HFFc6 (cell line): ENCODE measurements at places on chromosomes 16 and 17.

GRCh38 chr17:70609566-70609965 is 440.2 kb downstream of the KCNJ2 start:
- DNase-seq, result no peak

- DNase-seq, result no peak
These were observed 4.4 kb downstream of the PNPO start for GRCh38 chr17:47945529-47946508.

DNA sequence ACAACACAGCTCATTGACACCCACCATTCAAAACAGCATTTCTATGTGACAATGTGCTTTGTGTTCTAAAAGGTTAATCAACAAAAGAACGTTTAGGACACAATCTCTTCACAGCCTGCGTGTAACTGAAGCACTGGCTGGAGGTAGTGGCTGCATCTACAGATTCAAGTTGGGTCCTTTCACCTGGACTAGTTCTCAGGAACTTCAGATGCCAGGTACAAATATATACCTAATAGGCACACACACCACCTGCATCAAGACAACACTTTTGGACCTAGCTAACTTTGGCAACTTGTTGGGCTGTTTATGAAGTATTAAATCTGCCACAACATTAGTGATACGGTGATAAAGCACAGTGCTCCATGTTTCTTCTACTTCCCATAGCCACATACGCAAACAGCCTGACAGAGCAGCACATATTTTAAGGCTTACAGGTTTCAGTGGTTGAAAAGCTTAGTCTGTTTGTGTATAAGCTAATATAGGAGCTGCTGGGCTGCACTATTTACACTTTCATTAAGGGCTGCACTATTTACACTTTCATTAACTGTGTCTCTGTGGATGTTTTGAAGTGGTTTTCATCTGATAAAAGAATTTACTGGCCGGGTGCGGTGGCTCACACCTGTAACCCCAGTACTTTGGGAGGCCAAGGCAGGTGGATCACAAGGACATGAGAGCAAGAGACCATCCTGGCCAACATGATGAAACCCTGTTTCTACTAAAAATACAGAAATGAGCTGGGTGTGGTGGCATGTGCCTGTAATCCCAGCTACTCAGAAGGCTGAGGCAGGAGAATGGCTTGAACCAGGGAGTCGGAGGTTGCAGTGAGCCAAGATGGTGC is 132.6 kb downstream of the PARN start:
- no peak for DNase-seq

GRCh38 chr16:49766225-49766624 is 89.7 kb downstream of the ZNF423 start:
- no peak for DNase-seq

DNA sequence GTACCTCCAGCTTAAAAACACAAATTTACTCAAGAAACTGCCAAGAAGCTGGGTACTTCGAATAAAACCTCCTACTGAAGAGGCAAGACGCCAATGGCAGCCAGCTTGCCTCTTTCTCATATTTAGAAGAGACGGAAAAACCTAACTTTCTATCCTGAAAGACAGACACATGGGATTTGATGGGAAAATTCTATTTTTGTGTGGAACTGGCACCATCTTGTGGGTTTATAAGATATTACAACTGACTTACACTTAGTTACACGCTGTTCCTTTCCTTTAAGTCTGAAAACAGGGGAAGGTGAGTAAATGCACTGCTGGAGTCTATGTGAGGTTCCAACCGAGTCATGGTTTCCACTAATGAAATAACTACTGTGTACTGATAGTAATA is 10.3 kb downstream of the ZNF18 start:
- peak; percentile 39 for DNase-seq

GRCh38 chr17:67546578-67547527 is 169.8 kb downstream of the PITPNC1 start:
- DNase-seq, result no peak

DNA sequence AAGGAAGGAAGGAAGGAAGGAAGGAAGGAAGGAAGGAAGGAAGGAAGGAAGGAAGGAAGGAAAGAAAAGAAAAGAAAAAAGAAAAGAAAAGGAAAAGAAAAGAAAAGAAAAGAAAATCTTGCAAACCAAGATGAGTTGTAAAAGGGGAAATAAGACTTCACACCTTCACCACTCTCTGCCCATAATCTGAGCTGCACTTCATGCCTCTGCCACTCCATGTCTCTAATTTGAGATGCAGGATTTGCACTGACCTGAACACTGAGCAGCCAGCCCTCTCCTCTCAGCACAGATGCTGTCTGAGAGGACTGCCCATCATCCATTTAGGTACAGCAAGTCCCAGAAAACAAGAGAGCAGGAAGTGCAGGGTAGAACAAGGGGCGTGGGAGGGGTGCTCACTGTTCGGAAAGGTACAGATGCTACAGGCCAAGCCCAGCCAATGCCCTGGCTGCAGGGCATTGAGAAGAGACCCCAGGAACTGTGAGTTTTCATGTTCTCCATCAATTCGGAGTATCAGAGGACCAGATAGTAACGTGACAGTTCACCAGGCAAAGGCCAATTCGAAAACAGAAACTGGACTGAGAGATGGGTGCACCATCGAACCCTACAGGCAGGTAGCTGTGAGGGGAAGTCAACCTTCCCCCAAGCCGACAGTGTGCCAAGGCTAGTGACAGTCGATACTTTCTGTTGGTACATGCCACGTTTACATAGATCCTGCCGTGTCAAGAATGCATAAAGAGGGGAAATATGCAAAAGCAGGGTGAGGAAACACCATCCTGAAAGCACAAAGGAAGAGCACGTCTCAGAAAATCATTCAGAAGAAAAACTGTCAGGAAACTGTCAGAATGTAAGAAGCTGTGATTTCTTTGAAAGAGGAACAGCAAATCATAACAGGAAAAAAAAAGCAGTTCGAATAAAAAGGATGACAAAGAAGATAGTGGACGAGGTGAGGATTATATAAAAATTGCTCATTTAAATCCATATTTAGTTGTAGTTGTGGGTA is 142.0 kb upstream of the RCVRN start:
- DNase-seq, result no peak

- no peak for DNase-seq
These were observed 52.4 kb downstream of the NEUROD2 start for GRCh38 chr17:39555368-39555767.

GRCh38 chr16:65229191-65229662 is 107.4 kb upstream of the CDH11 start:
- peak; percentile 55 for DNase-seq

DNA sequence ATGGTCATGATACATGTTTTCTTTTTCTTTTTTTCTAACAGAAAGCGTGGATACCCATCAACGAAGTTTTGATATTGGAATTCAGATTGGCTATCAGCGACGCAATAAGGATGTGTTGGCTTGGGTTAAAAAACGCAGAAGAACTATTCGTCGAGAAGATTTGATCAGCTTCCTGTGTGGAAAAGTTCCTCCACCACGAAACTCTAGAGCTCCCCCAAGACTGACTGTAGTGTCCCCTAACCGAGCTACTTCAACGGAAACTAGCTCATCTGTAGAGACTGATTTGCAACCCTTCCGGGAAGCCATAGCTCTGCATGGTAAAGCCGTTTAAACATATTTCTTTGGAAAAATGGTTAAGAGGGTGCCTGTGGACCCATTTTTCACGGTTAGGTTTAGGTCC is 11.5 kb downstream of the HAPSTR1 start:
- no peak for DNase-seq

DNA sequence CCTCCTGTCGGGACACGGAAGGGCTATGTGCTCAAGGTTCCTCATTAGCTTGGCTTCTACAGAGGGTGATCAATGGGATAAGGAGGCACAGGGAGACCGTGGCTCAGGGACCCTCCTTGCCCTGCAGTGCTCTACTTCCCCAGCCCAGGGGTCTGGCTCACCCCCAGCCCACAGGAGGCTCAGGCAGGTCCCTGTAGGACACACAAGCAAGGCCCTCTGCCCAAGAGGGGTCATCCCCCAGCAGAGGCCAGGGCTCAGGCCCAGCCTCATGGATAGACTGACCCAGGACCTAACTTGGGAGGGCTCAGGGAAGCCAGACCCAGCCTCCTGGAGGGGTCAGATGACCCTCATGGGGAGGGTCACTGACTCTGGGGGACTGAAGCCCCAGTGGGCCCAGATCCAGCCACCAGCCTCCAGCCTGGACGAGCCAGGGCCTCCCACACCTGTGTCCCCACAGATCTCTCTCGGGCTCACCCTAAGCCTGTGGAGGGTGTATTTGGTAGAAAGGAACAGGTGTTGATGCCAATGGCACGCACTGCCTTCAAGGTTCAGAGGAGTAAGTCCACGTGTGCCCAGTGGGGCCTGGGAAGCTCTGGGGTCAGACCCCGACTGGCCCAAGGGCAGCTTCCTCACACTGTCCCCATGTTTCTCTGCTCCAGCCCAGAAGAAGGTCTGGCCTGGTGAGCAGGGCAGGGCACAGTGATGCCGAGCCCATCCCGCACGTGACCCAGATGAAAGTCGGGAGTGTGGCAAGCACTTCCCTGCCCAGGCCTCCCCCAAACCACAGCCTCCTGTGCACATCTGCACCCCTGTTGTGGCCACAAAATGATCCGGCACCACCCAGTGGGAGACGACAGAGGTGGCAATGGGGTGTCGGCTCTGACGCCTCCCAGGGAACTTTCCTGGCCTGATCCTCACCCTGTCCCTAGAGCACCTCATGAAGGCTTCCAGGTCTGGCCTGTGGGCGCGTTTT is 10.9 kb upstream of the KRTAP17-1 start:
- no peak for DNase-seq

DNA sequence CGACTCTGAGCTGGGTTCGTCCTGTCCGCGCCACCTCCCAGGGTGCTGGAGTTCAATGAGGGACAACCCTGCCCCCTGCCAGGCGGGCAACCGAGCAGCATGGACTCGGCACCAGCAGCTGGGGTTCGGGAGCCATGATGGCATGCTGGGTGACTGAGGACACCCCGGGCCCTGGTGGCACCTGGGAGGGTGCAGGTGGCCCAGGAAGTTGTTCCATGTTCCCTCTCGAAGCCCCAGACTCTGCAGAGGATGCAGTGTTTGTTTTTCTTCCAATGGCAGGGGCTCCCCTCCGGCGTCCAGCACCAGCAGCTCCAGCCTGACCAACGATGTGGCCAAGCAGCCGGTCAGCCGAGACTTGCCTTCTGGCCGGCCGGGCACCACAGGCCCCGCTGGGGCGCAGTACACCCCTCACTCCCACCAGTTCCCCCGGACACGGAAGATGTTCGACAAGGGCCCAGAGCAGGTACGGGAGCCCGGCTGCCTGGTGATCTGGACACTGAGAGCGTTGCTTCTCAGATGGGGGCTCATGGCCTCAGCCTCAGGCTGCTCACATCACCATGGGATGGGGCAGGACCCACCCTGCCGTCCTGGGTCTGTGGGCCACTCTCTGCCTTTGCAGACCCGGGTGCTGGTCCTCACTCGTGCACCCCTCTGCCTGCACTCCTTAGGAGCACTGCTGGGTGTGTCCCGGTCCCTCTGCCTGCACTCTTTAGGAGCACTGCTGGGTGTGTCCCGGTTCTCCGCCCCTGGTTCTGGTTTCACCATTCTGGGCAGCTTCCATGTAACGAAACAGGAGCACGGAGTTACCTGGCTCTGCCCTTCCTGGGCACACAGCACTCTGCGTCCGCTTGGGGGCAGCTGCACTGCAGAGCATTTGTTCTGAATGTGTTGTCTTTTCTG is 68.2 kb upstream of the CHMP6 start:
- DNase-seq, result no peak

DNA sequence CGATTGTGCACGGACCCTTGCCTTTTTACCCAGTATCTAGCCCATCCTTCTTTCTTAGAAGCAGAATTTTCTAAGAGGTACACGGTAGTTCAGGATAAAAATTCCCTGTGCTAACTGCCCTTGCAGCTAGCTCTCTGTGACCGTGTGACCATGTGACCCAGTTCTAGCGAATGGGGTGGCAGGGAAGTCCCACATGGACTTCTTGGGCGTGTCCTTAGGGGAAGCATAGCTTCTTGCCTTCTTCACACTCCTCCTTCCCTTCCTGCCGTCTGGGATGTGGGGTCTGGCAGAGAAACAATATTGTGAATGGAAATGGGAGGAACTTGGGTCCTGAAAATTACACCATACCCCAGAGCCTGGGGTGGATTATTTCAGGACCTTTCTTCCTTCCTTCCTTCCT is 670.7 kb downstream of the MAF start:
- DNase-seq, result no peak

GRCh38 chr17:81231121-81231645 is 7.7 kb downstream of the TEPSIN start:
- no peak for DNase-seq

- no peak for DNase-seq
These were observed 5.9 kb upstream of the MAP2K3 start for GRCh38 chr17:21278450-21279197.

DNA sequence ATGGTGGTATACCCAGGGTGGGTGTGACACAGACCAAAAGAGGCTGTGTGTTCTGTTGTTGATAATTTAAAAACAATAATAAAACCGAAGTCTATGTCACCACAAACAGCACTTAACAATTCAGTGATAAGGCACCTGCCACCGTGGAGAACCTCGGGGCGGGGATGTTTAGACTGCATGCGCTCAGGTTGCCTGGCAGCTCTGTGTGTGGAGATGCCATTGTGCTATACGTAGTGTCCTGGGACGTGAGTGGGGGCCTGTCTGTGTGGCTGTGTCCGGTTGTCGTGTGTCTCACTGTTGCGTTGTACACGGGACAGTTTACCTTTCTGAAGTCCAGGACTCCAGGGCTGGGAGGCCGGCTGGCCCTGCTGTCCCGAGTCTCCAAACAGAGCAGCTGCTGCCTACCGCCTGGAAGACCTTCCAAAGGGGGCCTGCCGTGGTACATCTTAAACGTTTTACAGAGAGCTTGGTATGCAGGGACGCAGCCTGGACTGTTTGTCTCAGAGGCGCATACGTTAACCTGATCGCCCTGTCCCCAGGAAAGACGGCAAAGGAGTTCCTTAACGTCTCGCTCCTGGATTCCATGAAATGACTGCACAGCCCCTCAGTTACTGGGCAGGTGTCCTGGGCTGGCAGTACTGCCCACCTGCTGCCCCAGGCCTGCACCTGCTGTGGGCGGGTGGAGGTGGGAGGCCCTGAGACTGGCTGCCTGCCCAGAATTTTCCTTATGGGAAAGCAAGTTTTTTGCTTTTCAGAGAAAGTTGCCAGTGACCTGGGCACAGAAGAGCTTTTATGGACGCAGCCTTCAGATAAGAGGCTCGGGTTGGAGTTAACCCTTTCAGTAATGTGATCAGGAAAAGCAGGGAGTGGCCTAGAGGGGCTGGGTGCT is 19.0 kb downstream of the SPIRE2 start:
- no peak for DNase-seq

DNA sequence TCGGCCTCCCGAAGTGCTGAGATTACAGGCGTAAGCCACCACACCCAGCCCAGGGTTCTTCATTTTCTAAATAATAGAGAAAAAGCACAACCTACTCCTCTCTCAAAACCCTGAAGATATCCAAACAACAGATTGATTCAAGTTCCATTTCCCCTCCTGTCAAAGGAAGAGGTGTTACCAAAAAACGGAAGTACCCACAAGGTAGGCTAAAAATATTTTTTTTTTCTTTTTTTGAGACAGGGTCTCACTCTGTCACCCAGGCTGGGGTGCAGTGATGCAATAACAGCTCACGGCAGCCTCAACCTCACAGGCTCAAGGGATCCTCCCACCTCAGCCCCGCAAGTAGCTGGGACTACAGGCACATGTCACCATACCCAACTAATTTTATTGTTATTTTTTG is 18.9 kb downstream of the UTP6 start:
- no peak for DNase-seq
